ENCODE measurements at places on chromosomes 13 and 19. TPM values are rescaled to one million over a fixed set of nuclear protein-coding genes. Genes with fewer than 3 reads are reported as not detected.

CEACAM7 gene
- not detected for total RNA-seq

ZNF571 gene
- 4.4 TPM for total RNA-seq

MIA gene
- total RNA-seq, result not detected

FPR1 gene
- 3.8 TPM for total RNA-seq

FGF9 gene
- total RNA-seq, result not detected

ZNF460 gene
- 27.9 TPM for total RNA-seq

PSG1 gene
- 11.0 TPM for total RNA-seq

ACTMAP gene
- total RNA-seq, result 1.3 TPM

RDH8 gene
- total RNA-seq, result not detected

ERICH4 gene
- not detected for total RNA-seq

TMTC4 gene
- 8.7 TPM for total RNA-seq

NANOS2 gene
- not detected for total RNA-seq

TSHZ3 gene
- total RNA-seq, result 0.64 TPM

KMT2B gene
- 8.8 TPM for total RNA-seq

DACT3 gene
- 1.4 TPM for total RNA-seq

KANK3 gene
- 0.74 TPM for total RNA-seq

CEACAM6 gene
- total RNA-seq, result not detected

CAMSAP3 gene
- total RNA-seq, result not detected

MAST1 gene
- total RNA-seq, result 0.12 TPM

GPALPP1 gene
- 13.4 TPM for total RNA-seq

ZSCAN4 gene
- total RNA-seq, result not detected

SLC7A9 gene
- total RNA-seq, result not detected

KLK1 gene
- not detected for total RNA-seq

ACP7 gene
- total RNA-seq, result 1.7 TPM

SIGLEC12 gene
- total RNA-seq, result not detected

ZNF235 gene
- 0.81 TPM for total RNA-seq

METTL21C gene
- total RNA-seq, result not detected

SHISA7 gene
- not detected for total RNA-seq

IER2 gene
- 16.6 TPM for total RNA-seq

ZNF296 gene
- not detected for total RNA-seq

TDRD3 gene
- total RNA-seq, result 8.4 TPM

SMIM44 gene
- not detected for total RNA-seq

ZNF549 gene
- total RNA-seq, result 7.5 TPM

OBI1 gene
- total RNA-seq, result 20.6 TPM

ZFP36 gene
- 10.8 TPM for total RNA-seq

CYP2A7 gene
- total RNA-seq, result not detected

UBL3 gene
- total RNA-seq, result 12.9 TPM

GJA3 gene
- not detected for total RNA-seq

PSG2 gene
- total RNA-seq, result 0.34 TPM

RGCC gene
- total RNA-seq, result 2.3 TPM

KLK2 gene
- total RNA-seq, result not detected

FUT3 gene
- not detected for total RNA-seq

ATP7B gene
- total RNA-seq, result 0.94 TPM

ZNF98 gene
- not detected for total RNA-seq

EPSTI1 gene
- total RNA-seq, result 73.9 TPM

SMG9 gene
- total RNA-seq, result 24.0 TPM

LGALS14 gene
- total RNA-seq, result not detected

MBD3L2 gene
- total RNA-seq, result not detected

SCAF1 gene
- 9.9 TPM for total RNA-seq

LRRC4B gene
- total RNA-seq, result not detected

HOMER3 gene
- 141 TPM for total RNA-seq

TNNT1 gene
- 40.1 TPM for total RNA-seq

ZNF878 gene
- 1.1 TPM for total RNA-seq

GRIN2D gene
- total RNA-seq, result 1.2 TPM

CYP4F3 gene
- total RNA-seq, result not detected

URAD gene
- total RNA-seq, result not detected

KASH5 gene
- total RNA-seq, result not detected

PSG3 gene
- 0.64 TPM for total RNA-seq
